ENCODE measurements at places on chromosomes 13 and 19. TPM values are rescaled to one million over a fixed set of nuclear protein-coding genes. Genes with fewer than 3 reads are reported as not detected.

DNA sequence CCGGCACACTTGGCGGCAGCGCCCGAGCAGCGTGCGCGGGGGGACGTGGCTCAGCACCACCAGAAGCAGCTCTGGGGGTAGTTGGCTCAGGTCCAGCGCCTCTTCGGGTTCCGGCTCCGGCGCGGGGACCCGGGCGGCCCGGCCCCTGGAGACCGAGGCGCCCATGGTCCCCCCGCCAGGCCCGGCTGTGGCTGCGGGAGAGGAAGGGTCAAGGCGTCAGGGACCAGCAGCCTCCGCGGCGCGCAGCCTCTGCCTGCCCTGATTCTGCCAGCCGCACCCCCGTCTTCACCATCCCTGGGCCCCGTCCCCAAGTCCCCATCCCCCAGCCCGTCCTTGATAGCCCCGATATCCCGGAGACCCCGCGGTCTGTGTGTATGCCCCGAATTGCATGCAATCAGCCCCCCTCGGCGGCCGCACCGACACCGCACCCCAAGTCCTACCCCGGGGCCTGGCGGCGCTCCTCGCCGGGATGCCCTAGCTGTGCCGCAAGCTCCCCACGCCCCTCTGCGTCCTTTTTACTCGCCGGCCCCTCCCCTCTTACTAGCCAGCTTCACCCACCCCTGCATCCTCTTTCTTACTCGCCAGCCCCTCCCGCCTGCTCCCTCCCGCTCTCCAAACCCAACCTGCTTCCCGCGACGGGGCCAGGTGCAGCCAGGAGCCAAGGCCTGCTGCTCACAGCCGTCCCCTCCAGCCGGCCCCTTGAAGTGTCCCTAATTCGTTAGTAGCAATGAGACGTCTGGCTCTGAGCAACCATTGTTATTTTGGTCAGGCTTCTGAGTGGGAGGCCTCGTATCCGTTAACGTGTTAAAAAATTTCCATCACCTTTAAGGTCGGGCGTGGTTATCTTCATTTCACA is at the start of gene FBXO27:
FBXO27 (minus strand) TSS at position 487 of the 856 bp plus-strand sequence; CDS start at position 165, 322 bp downstream.
- no peak for DNase-seq

DNA sequence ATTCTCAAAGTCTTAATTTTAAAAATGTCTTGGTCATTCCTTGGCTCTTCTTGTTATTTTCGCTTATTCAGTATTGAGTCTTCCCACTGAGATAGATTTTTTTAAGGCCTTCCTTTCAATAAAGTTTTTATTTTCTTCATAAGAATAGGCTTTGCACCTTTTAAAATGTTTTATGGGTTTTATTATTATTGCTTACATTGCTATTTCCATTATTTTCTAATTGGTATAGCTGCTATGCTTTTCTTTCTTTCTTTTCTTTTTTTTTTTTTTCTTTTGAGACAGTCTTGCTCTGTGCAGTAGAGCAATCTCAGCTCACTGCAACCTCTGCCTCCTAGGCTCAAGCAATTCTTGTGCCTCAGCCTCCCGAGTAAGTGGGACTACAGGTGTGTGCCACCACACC is 195.7 kb downstream of the PDS5B start:
- no peak for DNase-seq

- DNase-seq = no peak
These were observed 35.4 kb downstream of the ZNF557 start for GRCh38 chr19:7104747-7105447.

DNA sequence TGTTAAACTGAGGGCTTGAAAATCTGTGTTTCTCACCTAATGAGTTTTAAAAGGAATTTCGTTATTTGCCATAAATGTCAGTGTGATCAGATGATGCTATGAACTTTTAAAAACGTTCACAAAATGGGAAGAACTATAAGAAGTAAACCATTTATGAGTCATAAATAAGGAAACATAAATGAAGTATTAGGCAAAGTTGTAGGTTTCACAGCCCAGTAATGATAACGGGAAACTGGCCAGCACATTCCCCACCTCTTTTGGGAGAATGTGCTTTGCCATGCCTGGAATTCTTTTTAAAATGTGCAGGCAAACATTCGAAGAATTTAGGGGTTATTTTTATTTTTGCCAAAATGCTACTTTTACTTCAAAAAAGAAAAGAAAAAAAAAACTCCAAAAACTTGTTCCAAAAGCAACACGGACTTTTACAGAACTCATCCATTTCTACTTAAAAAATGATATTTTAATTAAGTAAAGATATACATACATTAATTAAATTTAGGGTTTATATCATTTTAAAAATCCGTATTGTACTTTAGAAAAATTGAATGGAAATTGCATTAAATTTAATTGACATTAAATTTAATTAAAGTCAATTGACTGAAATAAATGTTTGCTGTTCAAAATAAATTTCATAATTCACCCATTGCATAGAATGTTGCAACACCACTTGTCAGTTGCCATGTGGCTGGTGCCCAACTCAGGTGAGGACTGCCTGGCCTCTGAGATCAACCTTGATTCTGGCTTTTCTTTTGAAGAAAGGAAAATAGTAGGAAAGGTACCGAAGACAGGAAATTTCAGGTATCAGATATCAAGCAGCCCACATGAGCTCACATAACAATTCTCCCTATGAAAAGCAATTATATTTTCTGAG is 1198.5 kb downstream of the EFNB2 start:
- DNase-seq = no peak

- DNase-seq = no peak
These were observed 310.0 kb downstream of the SHISA2 start for GRCh38 chr13:25741796-25742195.

GRCh38 chr19:34243876-34244578 is 10.3 kb upstream of the GARRE1 start:
- no peak for DNase-seq

GRCh38 chr13:74289107-74289506 is 154.9 kb upstream of the KLF12 start:
- DNase-seq = no peak

DNA sequence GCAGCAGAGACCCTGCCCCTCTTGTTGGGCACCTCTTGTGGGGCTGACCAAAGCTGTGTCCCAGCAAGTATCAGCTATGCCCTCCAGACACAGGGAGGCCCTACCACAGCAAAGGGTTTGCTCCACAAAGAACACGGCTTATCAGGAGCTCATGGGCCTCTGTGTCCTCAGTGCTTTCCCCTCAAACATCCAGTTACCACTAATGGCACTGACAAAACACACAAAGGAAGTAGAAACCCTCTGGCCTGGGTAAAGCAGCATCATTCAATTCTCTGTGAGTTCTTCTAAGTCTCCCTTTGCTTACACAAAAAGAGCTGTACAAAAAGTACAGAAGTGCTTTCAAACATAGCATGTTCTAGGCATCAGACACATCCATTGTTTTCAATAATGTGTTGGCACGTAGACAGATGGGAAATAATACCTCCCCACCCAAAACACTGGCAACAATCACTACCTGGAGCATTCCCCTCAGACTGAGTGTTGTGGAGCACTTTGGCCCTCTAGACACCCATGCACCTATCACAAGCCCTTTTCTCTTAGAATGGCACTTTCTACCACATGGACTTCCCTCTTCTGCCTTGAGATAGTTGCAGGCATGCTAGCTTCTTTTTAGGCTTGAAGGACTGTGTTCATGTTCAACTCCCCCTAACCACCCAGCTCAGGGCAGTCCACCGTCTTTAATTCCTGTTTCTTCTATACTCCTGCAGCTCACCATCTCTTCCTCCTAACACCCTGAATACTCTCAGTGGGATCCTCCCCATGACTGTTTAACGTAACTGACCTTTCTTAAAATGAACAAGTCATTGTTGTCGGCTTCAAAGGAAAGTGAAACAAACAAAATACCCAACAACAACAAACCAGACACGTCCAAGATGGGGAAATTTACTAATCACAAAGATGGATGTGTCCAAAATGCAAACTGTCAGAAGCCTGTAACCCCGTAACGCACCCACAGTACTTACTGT is 43.5 kb downstream of the ATP7B start:
- no peak for DNase-seq

DNA sequence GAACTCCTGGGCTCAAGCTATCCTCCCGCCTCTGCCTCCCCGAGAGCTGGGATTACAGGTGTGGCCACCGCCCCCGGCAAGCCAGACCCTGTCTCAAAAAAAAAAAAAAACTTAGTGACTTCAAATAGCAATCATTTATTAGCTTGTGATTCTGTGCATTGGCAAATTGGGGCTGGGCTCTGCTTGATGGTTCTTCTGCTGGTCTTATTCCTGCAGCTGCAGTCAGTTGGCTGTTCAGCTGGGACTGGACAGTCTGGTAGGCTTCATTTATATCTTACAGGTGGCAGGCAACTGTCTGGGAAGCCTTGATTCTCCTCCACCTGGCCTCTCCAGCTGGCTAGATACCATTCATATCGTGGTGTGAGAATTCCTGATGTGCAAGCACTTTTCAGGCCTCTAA is 7.4 kb downstream of the DHDH start:
- DNase-seq = no peak

- no peak for DNase-seq
These were observed 16.5 kb downstream of the MLLT1 start for GRCh38 chr19:6263306-6263705.

GRCh38 chr19:2624537-2625091 is 77.9 kb downstream of the GNG7 start:
- DNase-seq = no peak

- no peak for DNase-seq
These were observed 392.5 kb upstream of the DACH1 start for GRCh38 chr13:72259528-72259927.

- DNase-seq = no peak
These were observed 406.8 kb downstream of the DACH1 start for GRCh38 chr13:71460211-71460610.

DNA sequence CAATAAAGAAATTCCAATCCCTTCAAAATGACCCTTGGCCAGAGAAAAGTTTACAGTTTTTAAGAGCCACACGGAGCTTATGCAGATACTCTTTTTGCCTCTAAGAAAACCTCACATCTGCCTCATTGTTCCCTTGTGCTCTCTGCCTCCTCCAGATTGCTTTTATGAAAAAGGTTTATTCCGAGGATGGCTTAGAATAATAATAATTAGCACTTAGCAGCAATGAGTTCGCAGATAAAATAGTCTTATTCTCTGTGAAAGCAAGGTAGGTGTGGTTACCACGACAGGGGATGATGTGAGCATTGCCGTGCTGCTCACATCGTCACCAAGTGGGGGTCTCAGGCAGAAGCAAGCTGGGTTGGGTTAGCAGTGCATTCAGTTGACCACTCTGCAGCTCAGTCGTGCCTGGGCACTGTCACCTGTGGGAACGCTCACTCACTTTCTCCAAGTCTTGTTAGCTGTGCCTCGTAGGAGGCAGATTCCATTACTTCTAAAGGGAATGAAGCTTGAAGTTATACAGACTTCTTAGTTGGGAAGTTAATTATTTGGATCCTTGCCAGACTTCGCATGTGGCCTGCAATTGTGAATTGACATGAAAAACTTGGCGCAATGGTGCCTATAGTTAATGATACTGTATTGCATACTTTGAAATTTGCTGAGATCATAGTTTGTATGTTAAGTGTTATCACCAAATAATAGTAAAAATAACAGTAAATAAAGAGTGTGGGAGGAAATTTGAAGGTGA is 157.2 kb downstream of the MYO16 start:
- no peak for DNase-seq

DNA sequence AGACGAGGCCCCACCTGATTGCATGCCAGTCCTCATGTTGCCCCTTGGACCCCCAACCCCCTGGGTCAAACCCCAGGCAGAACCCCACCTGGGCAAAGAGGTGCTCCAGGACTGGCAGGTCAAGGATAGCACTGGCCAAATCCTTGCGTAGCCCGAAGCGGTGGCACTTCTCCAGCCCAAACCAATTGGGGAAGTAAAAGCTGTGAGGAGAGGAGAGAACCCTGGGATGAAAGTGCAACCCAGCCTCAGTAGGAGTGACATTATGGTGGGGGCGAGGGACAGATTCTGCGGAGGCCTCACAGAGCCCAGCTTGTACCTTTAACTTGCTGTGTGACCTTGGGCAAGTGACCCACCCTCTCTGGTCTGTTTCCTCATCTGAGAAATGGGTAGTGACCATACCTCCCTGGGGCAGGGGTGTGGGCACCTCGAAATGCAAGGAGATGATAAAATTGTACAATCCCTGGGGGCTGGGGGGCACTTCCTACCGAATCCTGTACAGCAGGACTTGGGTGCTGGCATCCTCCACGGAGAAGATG is 4.4 kb downstream of the JAK3 start:
- no peak for DNase-seq

GRCh38 chr13:75217949-75218348 is 264.0 kb downstream of the TBC1D4 start:
- DNase-seq = no peak

GRCh38 chr13:23644126-23644419 is 73.9 kb downstream of the TNFRSF19 start:
- no peak for DNase-seq

- peak; percentile 75 for DNase-seq
These were observed 1.3 kb downstream of the HMG20B start for GRCh38 chr19:3573858-3574637.

GRCh38 chr13:28581451-28581850 is 77.5 kb upstream of the POMP start:
- no peak for DNase-seq

GRCh38 chr19:10855879-10856522 is 7.8 kb downstream of the C19orf38 start:
- no peak for DNase-seq

GRCh38 chr19:18634612-18635297 is 2.1 kb upstream of the KLHL26 start:
- DNase-seq = no peak

- DNase-seq = no peak
These were observed at the start of gene C19orf67 for GRCh38 chr19:14085309-14085995. Gene C19orf67, minus strand, starts transcription at chr19:14085783. Its CDS starts 156 bp downstream, at chr19:14085627.

- DNase-seq = no peak
These were observed 134.3 kb downstream of the KDM4B start for GRCh38 chr19:5103061-5103701.

ZNF677 gene
- 24.3 TPM for polyA plus RNA-seq

SBSN gene
- polyA plus RNA-seq = 2.1 TPM

KLK12 gene
- not detected for polyA plus RNA-seq

PRX gene
- polyA plus RNA-seq = 1.9 TPM

KL gene
- not detected for polyA plus RNA-seq

CEACAM4 gene
- not detected for polyA plus RNA-seq

PRODH2 gene
- not detected for polyA plus RNA-seq

SH2D3A gene
- polyA plus RNA-seq = not detected

CD209 gene
- polyA plus RNA-seq = not detected

KATNAL1 gene
- polyA plus RNA-seq = 8.5 TPM

RNASEH2A gene
- 11.6 TPM for polyA plus RNA-seq

ZNF284 gene
- polyA plus RNA-seq = 1.5 TPM

CLEC17A gene
- polyA plus RNA-seq = not detected

PRSS57 gene
- not detected for polyA plus RNA-seq

LRRC63 gene
- not detected for polyA plus RNA-seq

C1QTNF9B gene
- 0.63 TPM for polyA plus RNA-seq

BRD4 gene
- 7.8 TPM for polyA plus RNA-seq
